ENCODE measurements at places on chromosomes 6 and 20.

DNA sequence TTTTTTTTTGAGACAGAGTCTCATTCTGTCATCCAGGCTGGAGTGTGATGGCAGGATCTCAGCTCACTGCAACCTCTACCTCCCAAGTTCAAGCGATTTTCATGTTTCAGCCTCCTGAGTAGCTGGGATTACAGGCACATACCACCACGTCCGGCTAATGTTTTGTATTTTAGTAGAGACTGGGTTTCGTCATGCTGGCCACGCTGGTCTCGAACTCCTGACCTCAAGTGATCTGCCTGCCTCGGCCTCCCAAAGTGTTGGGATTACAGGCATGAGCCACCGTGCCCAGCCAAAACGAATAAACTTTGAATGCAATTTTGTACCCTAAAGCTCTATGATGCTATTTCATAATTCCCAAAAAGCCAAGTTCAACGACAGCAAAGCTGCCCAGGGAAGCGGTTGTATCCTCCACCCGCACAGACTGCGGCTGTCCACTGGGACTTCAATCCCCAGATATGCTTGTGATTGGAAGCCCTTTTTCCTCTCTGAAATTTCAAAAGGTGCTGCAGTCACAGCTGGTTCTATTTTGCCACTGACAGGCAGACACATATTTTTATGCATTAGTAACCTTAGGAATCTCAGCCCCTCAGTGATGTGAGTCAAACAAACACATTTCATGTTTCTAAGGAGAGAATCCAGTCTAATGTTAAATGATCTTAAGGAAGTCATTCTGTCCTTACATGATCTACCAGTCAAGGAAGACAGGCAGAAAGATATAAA lies 8.7 kb upstream of the RAMACL start:
- no peak for DNase-seq

DNA sequence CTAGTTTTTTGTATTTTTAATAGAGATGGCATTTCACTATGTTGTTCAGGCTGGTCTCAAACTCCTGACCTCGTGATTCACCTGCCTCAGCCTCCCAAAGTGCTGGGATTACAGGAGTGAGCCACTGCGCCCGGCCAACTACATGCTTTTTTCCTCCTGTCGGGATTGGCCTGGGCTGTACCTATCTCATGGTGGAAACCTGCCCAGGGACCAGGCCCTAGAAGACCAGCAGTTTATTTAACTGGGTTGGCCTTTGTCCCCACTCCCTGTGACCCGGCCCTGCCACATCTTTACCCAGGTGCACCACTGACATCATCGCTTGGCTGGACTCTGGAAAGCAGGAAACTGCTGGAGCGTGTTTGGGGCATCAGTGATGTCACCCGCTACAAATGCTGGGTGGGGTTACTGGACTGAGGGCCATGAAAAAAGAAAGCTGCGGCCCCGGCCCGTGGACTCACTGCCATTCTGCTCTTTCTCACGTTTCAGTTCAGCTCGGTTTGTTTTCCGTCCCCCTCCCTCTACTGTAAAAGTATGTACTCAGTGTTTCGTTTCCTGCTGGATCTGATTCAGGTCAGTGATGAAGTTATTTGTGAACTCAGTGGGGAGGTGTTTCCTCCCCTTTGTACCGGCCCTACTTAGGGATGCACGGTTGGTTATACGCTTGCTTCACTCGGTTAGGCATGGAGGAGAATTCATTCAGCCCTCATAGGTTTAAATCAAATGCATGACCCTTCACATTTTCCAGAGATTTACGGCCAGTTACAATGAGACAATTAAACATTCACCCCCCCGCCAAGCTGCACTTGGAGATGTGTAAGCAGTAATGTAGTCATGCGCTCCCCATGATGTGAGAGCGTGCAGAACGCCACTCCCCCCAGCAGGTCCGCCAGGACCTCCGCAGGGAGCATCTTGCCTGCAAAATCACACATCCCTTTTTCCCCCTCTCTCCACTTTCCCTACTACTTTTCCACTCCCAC lies 179.3 kb downstream of the MTHFD1L start:
- no peak for DNase-seq

GRCh38 chr20:40006168-40006860 lies 682.7 kb downstream of the MAFB start:
- DNase-seq, result no peak

GRCh38 chr20:64047046-64047389 lies 2.4 kb downstream of the SOX18 start:
- no peak for DNase-seq

- no peak for DNase-seq
Observed at GRCh38 chr6:127069659-127070279, 48.7 kb upstream of the RSPO3 start.

GRCh38 chr20:39163993-39164392 lies 201.8 kb downstream of the DHX35 start:
- DNase-seq, result no peak

DNA sequence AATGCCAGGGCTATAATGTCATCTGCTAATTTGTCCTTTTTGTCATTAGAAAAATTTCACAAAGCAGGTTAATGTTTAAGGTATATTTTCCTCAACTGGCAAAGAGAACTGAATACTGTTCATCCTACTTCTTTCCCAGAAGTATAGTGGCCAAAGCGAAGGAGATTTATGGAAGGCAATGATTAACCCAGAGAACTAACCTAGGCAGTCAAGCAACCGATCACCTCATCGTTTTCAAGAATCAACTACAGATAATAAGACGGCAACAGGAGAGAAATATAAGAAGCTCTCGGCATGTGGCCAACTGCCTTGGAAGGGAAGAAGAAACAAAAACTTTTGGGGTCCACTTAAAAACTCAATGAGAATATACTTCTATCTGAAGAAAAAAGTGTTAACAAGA lies 38.2 kb downstream of the REV3L start:
- DNase-seq, result no peak

GRCh38 chr20:17169585-17170136 lies 57.2 kb upstream of the PCSK2 start:
- no peak for DNase-seq

DNA sequence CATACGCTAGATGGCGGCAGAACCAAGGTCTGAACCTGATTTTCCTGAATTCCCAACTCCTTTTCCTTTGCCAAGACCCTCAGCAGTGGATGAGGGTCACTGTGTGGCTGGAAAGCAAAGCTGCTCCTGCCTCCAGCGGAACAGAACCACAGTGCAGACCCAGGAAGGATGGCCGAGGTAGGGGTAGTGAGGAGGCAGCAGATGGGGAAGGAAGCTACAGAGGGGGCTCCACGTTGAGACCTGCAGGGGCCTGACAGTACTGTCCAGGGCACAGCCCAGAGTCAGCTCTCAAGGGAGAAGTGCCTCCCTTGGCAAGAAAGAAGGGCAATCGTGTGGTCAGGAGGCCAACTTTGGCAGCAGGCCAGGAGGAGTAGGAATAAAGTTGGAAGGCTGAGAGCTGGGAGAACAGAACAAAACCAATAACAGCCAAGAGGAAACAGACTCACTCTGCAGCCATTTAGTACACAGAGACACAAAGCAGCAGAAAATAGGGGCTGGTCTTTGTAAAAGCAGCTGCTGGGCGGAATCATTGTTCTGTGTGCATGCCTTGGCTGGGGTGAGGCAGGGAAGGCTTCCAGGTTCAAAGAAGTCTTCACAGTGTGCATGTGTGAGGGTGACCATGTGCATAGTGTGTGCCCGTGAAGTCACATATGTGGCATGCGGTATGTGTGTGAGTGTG lies 3.1 kb downstream of the GABRR2 start:
- no peak for DNase-seq

DNA sequence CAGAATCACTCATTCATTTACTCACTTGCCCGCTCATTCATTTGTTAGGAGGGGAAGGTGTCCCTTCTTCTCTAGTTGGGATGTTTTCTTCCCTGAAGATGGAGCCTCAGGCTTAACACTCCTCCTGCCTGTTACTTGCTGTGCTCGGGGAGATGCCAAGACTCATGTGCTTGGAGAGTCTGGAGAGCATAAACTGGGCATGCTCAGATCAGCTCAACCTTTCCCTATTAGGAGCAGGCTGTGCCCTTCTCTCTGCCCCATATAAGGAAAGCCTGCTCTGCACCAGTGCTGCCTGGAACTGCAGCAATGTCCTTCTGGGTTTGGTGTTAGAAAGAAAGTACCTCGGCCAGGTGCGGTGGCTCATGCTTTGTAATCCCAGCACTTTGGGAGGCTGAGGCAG lies 18.0 kb upstream of the UBE2V1 start:
- DNase-seq, result no peak

GRCh38 chr6:161727083-161727833 lies 453.4 kb upstream of the AGPAT4 start:
- no peak for DNase-seq

DNA sequence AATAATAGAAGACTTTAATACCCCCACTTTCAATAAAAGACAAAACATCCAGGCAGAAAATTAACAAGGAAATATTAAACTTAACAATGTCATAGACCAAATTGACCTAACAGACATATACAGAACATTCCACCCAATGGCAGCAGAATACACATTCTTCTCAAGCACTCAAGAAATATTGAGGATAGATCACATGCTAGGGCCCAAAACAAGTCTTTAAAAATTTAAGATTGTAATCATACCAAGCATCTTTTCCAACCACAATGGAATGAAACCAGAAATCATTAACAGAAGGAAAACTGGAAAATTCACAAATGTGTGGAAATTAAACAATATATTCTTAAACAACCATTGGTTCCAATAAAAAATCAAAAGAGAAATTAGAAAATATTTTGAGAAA lies 161.0 kb downstream of the COL12A1 start:
- DNase-seq, result no peak

DNA sequence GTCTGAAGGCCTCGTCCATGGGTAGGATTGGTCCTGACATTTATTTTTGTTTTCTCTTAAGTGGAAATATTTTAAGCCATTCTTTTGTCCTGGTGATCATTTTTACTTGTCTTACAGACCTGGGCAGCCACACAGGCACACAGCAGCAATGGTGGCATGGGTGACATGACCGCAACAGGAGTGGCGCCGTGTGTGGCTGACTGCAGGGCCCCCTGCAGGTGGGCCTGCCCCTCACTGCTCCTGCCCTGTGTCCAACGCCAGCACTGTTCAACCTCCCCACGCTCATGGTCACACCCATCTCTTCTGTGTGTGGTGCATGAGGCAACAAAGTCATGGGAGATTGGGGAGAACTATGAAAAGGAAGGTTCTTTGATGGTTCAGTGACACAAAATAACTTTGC lies 151.9 kb downstream of the MYLK4 start:
- no peak for DNase-seq

DNA sequence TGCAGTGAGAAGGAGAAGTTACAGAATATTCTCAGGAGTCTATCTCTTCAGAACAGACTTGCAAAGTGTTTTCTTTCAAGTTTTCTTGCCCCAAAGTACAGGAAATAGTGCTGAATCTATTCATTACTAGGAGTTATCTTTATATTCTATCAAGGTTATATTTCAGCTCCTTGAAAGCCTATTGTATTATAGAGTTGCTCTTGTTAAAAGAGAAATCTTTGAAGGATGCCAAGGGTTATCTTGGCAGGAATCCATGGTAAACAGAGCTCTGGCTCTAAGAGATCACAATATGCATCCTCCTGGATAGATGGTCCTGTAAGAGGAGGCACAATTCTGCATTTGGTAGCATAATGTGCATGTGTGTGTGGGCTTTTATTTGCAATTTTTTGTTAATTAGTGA lies 21.2 kb upstream of the SNRPB2 start:
- no peak for DNase-seq

DNA sequence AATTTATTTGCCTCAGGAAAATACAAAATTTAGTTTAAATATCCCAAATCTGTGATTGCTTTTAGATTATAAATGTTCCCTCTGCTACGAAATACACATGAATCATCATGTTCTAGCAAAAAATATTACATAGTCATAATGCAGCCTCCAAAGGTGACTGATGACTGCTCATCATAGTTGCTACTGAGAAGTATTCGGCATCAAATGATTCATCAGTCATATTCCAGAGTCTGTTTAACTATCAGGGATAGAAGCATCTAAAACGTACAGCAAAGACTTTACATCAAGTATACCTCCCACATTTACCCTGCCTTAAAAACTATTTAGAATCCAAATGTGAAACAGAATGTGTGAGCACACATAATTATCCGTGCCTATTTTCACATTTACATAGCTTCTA lies 626.0 kb downstream of the CDH26 start:
- DNase-seq, result no peak

GRCh38 chr6:160457823-160458222 lies 109.6 kb downstream of the SLC22A3 start:
- peak; percentile 21 for DNase-seq

DNA sequence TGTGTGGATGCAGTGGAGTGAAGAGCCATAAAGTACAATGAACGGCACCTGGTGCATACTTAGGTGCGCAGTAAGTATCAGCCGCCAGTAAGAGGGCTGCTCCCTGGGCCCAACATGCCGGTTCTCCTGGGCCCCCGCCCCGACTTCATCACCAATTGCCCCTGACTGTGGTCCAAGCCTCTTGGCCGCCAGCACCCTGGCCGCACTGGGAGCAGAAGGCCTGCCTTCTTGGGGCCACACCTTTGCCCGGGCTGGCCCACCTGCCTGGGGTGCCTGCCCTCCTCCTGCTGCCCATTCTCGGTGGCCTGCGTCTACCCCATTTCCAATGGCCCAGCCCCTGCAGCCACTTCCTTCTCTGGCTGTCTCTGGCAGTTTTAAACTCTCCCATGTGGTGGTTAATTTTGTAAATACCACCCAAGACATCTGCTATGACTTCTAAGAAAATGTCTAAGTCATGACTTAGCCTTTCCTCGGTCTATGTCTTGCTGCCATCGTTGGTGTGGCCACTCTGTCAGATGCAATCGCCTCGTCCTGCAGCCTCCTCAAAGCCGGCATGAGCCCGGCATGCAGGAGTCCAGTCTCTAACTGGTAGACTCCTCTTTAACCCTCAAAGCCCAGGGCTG lies 36.8 kb downstream of the PMEPA1 start:
- no peak for DNase-seq

DNA sequence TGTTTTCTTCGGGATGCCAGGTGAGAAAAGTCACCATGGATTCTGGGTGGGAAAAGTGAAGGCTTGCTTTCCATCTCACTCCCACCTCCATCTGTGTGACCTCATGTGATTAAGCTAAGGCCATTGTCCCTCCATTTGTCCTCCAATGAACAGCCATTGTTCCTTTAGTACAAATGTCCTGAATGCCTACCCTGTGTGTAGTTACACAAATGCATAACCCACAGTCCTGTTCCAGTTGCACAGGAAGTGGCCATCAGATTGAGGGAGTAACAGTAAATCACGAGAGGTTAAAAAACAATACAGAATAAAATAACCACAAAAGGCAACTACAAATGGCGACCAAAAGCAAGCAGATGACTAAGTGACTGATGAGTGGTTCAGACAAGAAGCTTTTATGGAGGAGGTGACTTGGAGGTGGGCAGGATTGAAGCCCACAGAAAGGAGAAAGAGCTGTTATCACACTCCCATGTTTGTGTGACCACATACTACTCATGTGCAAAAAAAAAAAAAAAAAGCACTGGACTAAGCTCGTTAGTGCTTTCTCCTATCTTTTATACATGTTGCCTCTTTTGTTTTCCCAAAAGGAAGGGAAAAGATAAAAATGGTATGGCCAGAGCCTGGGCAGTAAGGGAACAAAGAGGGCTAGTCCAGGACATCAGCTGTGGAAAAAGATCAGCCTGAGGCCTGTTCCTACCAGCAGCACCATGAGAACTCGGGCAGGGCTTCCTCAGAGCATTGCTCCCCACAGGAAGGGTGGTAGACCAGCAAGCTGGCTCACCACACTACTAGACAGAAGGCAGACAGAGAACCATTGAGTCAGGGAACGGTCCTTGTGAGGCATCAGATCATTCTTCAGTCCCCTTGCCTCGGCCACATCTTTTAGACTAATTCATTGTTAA lies 111.0 kb downstream of the TFAP2A start:
- no peak for DNase-seq

- DNase-seq, result no peak
Observed at GRCh38 chr6:75689576-75689975, 59.5 kb upstream of the MYO6 start.

- no peak for DNase-seq
Observed at GRCh38 chr6:104003803-104004516, 855.8 kb downstream of the HACE1 start.
